Retina (tissue), 1 donor: ENCODE measurements at places on chromosomes 3 and 15.

DNA sequence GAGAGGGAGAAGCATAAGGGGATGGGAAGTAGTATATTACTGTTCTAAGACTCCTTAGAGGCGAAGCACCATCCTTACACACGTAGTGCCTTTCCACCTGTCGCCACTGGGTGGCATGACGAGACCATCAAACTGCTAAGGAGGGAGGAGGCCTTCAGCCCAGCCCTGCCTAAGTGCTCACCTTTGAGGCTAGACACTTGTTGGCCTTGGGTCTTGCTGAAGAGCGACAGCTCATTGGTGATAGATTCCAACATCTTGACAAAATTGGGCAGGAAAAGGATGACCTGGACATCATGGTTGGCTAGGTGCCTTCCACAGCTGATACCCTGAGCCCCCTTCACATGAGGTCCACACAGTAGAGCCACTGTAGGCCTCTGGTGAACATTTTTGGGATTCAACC lies 19.6 kb downstream of the CLK3 start:
- DNase-seq: peak; percentile 50

DNA sequence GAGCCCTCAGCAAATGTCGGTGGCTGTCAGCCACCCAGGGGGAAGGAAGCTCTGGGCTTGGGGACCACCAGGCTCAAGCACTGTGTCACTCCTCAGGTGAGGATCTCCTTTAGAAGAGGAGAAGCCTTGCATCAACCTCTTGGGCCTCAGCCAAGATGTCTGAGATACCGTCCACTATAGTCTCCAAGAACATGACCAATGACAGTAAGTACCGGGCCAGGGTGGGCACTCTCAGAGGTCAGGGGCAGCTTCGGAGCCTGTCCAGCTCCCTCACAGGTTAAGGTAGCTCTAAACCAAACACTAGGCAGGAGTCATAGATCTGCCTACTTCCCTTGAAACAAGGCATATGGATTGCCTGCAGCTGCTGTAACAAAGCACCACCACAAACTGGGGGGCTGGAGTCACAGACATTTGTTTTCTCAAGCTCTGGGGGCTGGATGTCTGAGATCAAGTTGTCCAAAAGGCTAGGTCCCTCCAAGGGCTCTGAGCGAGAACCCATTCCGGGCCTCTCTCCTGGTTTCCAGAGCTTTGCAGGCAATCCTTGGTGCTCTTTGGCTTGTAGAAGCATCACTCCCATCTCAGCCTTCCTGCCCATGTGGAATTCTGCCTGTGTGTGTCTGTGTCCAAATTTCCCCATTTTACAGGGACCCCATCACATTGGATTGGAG lies 1.3 kb downstream of the CFAP100 start:
- no peak for DNase-seq

GRCh38 chr3:9862391-9863057 lies 17.5 kb downstream of the CIDEC start:
- peak; percentile 74 for DNase-seq

DNA sequence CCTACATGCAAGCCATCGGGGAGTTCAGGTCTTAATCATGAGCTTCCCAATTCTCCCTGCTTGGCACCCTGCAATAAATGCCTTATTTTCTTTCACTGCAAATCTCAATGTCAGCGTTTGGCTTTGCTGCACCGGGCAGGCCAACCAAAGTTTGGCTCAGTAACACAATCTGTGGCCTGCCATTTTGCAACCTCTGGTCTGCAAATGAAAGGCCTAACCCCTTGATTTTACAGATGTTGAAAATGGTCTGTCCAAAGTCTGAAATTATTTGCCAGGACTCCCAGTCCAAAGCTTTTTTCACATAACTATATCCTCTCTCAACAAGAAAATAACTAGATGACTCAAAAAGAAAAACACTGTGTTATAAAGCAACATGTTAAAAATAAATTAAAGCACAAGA lies 34.0 kb upstream of the LEKR1 start:
- DNase-seq: no peak

DNA sequence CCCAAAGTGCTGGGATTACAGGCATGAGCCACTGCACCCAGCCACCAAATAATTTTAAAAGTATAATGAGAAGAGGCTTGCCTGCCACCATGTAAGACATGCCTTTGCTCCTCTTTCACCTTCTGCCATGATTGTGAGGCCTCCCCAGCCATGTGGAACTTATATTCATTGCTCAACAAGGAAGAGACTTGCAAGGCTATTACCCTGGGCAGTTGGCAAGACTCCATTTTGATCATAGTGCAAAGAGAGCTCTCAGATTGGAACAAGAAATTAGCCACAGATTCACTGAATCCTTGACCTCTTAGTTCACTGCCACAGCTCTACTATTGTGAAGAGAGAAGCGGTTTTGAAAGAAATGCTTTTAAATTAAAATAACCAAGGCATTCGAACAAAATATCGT lies 6.1 kb downstream of the SCAP start:
- no peak for DNase-seq

GRCh38 chr3:170502297-170502696 lies 83.6 kb downstream of the SLC7A14 start:
- no peak for DNase-seq

GRCh38 chr3:178585454-178585853 lies 49.2 kb downstream of the KCNMB2 start:
- no peak for DNase-seq

DNA sequence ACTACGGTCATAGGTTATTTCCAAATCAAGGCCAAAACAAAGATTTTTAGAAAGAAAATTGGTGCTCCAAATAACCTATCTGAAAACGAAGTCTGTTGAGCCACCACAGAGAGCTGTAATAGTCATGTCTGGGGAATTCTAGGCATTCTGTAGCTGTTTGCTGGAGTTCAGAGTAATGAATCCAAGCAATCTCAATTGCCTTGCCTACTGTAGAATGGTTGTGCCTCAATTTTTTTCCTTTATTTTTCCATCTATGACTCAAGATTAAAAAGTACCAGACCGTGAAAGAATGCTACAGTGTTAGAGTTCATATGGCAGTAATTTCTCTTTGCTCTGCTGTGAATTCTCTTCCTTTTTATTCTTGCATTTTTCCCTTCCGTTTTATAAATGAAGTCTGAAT lies 1007.2 kb upstream of the ALCAM start:
- no peak for DNase-seq
